ENCODE measurements at places on chromosomes 16 and 17. TPM values are rescaled to one million over a fixed set of nuclear protein-coding genes. Genes with fewer than 3 reads are reported as not detected.

KCNG4 gene
- 2.1 TPM for total RNA-seq

GRCh38 chr16:88669980-88670379, 7.1 kb upstream of the MVD start:
- no peaks in the 10 kb centered on the region for H3K27me3 ChIP-seq
- H3K4me3 ChIP-seq: no peak overlapping the region
- H3K4me1 ChIP-seq: no peaks in the 10 kb centered on the region
- no peak for DNase-seq

DNA sequence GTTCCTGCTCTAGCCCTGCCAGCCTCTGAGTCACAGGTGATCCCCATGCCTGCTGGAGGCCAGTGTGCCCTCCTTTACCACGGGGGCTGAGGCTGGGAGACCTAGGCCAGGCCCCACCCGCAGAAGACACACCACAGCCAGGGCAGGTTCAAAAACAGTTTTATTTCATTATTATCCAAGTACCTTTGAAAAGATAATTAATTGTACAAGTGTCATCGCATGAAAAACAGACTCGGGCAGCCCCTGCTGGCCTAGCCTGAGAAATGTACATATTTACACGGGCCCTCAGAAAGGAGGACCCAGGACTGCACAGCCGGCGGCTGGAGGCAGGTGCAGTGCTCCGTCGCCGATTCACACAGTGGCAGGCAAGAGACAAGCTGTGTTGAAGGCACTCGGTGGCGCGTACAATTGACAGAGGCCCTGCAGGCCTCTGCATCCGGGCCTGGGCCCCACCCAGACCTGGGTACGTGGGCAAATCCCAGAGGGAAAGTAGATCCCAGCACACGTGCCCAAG, 4.4 kb downstream of the PDIA2 start:
- H3K36me3 ChIP-seq: peaks cover 23% of the 10 kb centered on the region
- H3K27me3 ChIP-seq: no peaks in the 10 kb centered on the region
- DNase-seq: no peak
- H3K4me3 ChIP-seq: no peak overlapping the region

DNA sequence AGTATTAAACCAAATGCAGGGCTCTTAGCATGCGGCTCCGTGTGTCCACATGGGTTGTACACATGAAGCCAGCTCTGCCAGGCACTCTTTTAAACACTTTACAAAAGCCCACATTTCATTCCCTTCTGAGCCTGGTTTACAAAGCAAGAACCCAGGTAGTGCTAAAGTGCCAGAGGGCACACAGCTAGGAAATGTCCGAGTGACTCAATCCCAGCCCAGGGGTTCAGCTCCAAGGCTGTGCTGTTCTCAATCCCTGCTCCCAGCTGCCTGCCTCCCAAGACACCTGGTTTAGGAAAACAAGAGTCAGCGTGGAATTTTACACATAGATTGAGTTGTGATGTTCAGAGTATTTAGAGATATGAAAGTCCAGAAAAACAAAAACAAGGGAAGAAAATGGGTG, 13.3 kb upstream of the DCAF7 start:
- no peaks in the 10 kb centered on the region for H3K4me1 ChIP-seq
- H3K36me3 ChIP-seq: no peaks in the 10 kb centered on the region
- H3K27ac ChIP-seq: no peak overlapping the region
- DNase-seq: no peak
- H3K4me3 ChIP-seq: no peak overlapping the region
- H3K27me3 ChIP-seq: peaks cover 18% of the 10 kb centered on the region

DNA sequence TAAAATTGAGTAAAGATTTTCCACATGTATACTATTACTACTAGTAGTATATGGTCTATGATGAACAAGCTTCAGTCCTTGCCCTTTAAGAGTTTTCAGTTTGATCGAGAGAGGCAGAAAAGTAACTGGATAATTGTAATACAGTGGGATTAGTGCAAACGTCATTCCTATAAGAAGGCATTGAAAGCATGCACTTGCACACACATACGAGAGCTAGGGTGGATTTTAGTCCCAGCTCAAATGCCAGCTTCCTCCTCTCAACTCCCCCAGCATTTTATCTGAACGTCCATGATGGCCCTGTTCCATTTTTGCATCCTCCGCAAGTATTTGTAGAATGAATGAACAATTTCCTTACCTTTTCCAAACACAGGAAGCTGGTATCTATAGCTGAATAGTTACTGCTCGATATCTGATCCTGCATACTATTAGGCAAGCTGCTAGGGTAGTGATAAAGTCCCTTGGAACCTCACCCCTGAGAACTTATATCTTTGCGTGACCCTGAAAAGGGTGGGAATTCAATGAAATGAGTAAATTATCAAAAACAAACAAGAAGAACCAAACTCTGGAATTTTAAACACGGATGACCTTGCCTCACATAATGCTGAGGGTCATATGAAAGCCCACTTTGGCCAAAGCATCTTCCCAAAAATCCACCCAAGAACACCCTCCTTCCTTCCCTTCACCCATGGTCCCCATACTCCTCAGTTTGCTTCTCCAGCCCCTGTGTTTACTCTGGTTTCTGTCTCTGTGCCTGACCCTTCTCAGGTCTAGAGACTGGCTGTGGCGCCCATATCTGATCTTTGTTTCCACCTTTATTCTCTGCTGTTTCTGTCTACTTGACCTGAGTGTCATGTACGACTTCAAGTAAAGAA, 60.5 kb downstream of the TMEM100 start:
- no peaks in the 10 kb centered on the region for H3K4me1 ChIP-seq
- no peaks in the 10 kb centered on the region for H3K36me3 ChIP-seq
- no peak overlapping the region for H3K4me3 ChIP-seq

DNA sequence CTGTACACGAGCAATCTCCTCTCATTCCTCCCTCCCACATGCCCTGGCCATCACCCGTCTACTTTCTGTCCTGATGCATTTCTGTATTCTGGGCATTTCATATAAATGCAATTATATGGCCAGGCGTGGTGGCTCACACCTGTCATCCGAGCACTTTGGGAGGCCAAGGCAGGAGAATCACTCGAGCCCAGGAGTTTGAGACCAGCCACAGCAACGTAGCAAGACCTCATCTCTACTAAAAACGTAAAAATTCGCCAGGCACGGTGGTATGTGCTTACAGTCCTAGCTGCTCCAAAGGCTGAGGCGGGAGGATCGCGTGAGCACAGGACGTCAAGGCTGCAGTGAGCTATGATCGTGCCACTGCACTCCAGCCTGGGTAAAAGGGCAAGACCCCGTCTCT, 4.8 kb downstream of the MEAK7 start:
- H3K36me3 ChIP-seq: no peaks in the 10 kb centered on the region
- H3K4me3 ChIP-seq: no peak overlapping the region
- no peaks in the 10 kb centered on the region for H3K4me1 ChIP-seq
- H3K27me3 ChIP-seq: no peaks in the 10 kb centered on the region

DNA sequence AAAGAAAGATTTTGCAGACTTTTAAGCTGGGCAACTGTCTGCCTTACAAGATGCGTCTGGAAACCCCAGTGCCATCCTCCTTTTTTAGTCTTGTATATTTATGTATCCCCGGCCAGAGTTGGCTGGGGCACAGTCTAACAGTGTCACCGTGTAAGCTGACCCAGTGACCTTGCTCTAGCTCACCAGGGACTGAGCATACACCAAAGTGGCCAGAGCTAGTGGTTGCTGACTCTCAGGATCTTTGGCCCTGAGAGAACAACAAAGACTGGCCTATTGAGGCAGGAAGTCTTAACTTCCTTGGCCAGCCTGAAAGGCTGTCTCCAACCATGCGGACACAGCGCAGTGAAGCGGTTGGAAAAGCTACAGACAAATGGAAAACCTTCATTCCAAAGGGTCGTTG, 745.2 kb downstream of the WWOX start:
- H3K27me3 ChIP-seq: no peaks in the 10 kb centered on the region
- DNase-seq: no peak
- H3K4me1 ChIP-seq: no peaks in the 10 kb centered on the region
- H3K36me3 ChIP-seq: no peaks in the 10 kb centered on the region
- no peak overlapping the region for H3K27ac ChIP-seq
- no peak overlapping the region for H3K4me3 ChIP-seq

- peaks cover 6% of the 10 kb centered on the region for H3K27me3 ChIP-seq
- no peak overlapping the region for H3K4me3 ChIP-seq
- no peaks in the 10 kb centered on the region for H3K4me1 ChIP-seq
- H3K27ac ChIP-seq: no peak overlapping the region
- DNase-seq: no peak
- no peaks in the 10 kb centered on the region for H3K36me3 ChIP-seq
These were observed 45.6 kb upstream of the NKD1 start for GRCh38 chr16:50502616-50503011.

Measured in SJCRH30 (cell line).